ENCODE measurements at places on chromosomes 2 and 18. TPM values are rescaled to one million over a fixed set of nuclear protein-coding genes. Genes with fewer than 3 reads are reported as not detected.

- H3K27ac ChIP-seq, result no peak overlapping the region
- H3K4me1 ChIP-seq, result no peaks in the 10 kb centered on the region
- no peak for DNase-seq
- H3K27me3 ChIP-seq, result peaks cover 20% of the 10 kb centered on the region
Observed at GRCh38 chr18:24876266-24876665, 415.8 kb downstream of the HRH4 start.

GCG gene
- not detected for total RNA-seq

DNA sequence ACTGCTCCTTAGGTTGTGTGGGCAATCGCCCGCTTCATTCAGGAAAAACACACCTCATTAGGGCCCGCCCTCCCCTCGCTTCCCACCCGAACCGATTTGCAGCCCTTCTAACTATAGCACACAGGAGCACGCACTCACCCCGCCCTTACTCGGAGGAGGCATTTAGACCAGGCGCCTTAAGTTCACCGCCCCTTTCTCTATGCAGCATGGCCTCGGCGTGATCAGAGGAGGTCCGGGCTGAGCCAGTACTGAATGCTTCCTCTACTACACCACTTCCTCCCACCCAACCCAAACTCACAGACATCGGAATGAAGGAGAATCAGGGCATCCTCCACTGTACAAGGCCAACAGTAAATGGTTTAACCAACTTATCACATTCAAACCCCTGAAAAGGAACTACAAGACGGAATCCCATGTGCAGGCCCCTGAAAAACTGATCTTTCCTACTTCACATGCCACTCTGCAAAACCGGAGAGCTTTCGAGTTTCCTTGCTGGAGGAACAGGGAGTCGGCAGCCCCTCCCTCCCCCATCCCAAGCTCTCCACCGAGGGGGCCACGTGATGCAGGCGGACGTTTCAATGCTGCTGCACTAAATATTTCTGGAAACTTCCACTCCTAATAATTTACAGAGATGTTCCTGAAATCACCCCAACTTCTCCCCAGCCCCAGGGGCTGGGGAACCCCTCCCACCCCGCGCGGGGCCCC is 1.4 kb downstream of the XPO1 start:
- peaks cover 32% of the 10 kb centered on the region for H3K4me1 ChIP-seq
- no peaks in the 10 kb centered on the region for H3K27me3 ChIP-seq
- peak overlapping the region; percentile 98 for H3K4me3 ChIP-seq
- peak overlapping the region; percentile 99 for H3K27ac ChIP-seq
- H3K36me3 ChIP-seq, result peaks cover 7% of the 10 kb centered on the region

STK17B gene
- total RNA-seq, result 460 TPM

GRCh38 chr2:188278388-188279092 is 13.1 kb upstream of the GULP1 start:
- no peak overlapping the region for H3K27ac ChIP-seq
- DNase-seq, result no peak
- H3K36me3 ChIP-seq, result no peaks in the 10 kb centered on the region
